Osteocyte (in vitro differentiated cells): ENCODE measurements at places on chromosomes 11 and 22. TPM values are rescaled to one million over a fixed set of nuclear protein-coding genes. Genes with fewer than 3 reads are reported as not detected.
A peak's percentile ranks its signal among the peaks of the same experiment; 100 is the strongest.

The PLAAT2 gene
- not detected in 2 replicates for total RNA-seq

The SGSM1 gene
- not detected in 2 replicates for total RNA-seq

The RBMXL2 gene
- not detected in 2 replicates for total RNA-seq

The VSIG2 gene
- total RNA-seq = 0.30 TPM in 1 of 2 replicates, not detected in the other

GRCh38 chr11:77141475-77141874, 13.4 kb downstream of the MYO7A start:
- DNase-seq = no peak

- DNase-seq = no peak
Observed at GRCh38 chr22:23306438-23306921, 126.2 kb downstream of the BCR start.

GRCh38 chr11:115996808-115997188, 492.6 kb upstream of the CADM1 start:
- no peak for DNase-seq

- no peak for DNase-seq
Observed at GRCh38 chr11:103806130-103806895, 230.1 kb upstream of the DDI1 start.

The GLYATL1 gene
- total RNA-seq = not detected in 2 replicates

GRCh38 chr11:110759972-110760381, 47.7 kb upstream of the ARHGAP20 start:
- no peak for DNase-seq

GRCh38 chr22:21457023-21457787, 10.0 kb upstream of the TMEM191C start:
- DNase-seq = peak; percentile 70

The SEPTIN3 gene
- total RNA-seq = 0.42 and 0.46 TPM in 2 replicates

DNA sequence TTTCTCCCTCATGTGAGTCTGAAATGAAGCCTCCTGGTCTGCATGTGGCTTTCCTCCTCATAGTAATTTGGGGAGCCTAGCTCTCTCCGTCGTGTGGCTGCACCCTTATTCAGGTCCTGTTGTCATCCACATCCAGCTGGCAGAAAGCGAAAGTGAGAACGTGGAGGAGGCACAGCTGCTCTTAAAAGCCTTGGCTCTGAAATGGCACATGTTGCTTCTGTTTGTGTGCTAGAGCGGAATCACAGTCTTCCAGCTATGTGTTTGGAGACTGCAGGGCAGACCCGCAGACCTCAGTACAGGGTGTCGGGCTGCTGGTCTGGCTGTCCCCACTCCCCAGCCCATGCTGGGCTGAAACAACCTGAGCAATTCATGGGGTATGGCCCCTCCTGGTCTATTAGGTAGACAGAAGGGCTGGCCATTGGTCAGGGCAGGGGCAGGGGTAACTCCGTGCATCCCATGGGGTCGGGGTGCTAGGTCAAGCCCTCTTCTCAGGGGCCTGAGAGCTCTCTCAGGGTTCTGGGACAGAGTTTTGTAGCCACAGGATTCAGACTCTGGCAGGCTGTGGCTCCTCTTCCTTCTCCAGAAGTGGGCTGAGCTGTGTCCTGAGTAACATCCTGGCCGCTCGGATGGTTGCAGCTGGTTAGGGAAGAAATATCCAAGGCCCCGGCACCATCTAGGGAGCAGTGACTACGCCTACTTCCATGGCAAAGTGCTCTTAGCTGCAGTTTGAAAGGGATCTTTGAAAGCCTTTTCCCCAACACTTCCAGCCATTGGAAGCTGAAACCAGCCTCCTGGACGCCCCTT, 50.6 kb downstream of the C11orf96 start:
- DNase-seq = no peak

DNA sequence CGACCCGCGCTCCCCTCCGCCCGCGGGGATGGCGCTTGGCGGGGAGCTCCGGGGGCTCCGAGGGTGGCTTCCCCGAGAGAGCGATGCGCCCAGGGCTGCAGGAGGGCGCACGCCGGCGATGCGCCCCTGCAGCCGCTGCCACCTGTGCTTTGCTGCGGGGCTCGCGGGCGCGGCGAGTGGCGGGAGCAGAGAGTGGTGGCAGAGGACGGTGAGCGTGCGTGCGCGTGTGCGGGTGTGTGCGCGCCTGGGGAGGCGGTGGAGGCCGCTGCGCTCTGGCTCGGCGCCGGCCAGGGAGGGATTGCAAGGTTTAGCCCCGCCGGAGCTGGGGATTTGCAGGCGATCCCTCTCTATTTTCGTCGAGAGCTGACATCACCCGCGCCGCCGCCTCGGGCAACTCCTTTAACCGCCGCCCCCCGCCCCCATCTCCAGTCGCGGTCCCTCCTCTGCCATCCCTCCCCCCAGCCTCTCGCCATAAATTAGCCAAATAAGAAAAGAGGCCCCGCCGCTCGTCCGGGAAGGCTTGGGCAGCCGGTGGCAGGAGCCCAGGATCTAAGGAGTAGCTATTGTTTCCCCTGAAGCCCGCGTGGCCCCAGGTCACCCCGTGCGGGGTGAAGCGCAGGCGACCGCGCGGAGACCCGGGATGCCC, at the start of gene SLC1A2:
Gene SLC1A2 (minus strand): TSS at position 375 of the 646 bp plus-strand sequence. CDS start 592 bp downstream, outside the sequence.
- no peak for DNase-seq

The TNNI2 gene
- total RNA-seq = 1.0 and 1.1 TPM in 2 replicates

DNA sequence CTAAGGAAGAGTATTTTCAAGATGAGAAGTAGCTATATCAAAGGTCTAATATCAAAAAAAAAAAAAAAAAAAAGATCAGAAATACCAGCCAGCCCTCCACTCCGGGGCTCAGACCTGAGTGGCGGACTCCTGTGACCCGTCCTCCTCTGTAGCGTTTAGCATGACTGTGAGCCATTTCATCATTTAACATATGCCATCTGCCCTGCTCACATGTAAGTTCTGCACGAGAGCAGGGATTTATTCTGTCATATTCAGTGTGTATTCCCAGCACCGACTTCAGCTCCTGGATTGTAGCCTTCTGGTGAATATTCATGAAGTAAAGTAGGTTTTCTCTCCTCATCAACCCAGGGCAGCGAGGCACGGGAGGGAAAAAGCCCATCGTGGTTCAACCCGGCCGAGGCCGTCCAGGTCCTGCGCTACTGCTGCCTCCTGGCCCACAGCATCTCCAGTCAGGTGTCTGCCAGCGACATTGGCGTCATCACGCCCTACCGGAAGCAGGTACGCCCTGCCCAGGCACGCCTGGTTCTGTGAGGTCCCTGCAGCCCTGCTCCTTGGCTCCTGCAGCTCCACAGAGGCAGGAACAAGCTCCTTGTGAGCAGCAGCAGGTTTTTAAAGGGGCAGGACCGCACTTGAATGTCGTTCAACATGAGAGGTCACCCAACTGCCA, 12.7 kb upstream of the PANX2 start:
- no peak for DNase-seq

GRCh38 chr11:20601221-20601914, 2.0 kb downstream of the SLC6A5 start:
- no peak for DNase-seq

GRCh38 chr11:19962801-19963175, 197.5 kb downstream of the DBX1 start:
- DNase-seq = no peak

- no peak for DNase-seq
Observed at GRCh38 chr11:6817694-6818093, 18.2 kb upstream of the OR6A2 start.

The C11orf42 gene
- not detected in 2 replicates for total RNA-seq

The TSGA10IP gene
- total RNA-seq = not detected in 2 replicates

The FXYD6 gene
- total RNA-seq = 0.99 and 1.7 TPM in 2 replicates

The CDKN1C gene
- 18.1 and 19.2 TPM in 2 replicates for total RNA-seq

- no peak for DNase-seq
Observed at GRCh38 chr11:88103337-88104206, 71.7 kb downstream of the RAB38 start.

The CADM1 gene
- 19.6 and 24.2 TPM in 2 replicates for total RNA-seq

GRCh38 chr11:56706486-56706885, 7.6 kb downstream of the OR9G1 start:
- no peak for DNase-seq

DNA sequence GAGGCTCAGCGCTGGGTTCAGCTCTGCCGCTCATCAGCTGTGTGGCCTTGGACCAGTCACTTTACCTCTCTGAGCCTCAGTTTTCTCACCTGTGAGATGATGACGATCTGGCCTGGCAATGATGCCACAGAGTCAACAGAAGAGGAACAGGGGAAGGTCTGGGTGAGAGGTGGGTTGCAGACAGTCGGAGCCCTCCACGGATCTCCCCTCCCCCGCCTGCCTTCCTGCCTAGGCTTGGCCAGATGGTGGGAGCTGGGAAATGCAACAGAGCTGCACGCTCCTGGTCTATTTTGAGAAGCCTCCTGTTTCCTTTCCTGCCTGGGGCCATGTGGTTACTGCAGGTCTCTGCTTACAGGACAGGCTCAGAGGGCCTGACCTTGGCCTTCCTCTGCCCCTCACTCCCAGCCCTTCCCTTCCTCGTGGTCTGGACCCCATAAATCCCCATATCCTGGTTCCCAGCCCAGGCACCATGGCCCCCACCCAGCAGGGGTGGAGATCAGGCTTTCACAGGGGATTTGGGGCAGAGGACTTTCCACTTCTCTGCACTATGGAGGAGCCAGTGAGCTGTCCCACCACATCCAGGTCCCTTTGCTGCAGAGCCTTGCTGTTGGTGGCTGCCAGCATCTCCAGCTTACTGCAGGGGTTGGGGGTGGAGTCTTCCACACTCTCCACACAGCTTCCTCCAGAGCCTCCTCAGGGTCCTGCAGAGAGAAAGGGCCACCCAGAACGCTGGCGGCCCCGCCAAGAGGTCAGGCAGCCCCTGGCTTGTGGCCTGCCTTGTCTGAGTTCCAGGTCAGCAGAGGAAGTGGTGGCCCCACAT, 46.9 kb downstream of the C11orf96 start:
- DNase-seq = no peak

GRCh38 chr11:102573851-102574250, 43.3 kb upstream of the MMP7 start:
- DNase-seq = no peak

- no peak for DNase-seq
Observed at GRCh38 chr22:25364736-25365241, 145.3 kb downstream of the CRYBB2 start.

- DNase-seq = no peak
Observed at GRCh38 chr11:33536178-33536577, 164.4 kb downstream of the C11orf91 start.

The TRPM5 gene
- total RNA-seq = not detected in 2 replicates

DNA sequence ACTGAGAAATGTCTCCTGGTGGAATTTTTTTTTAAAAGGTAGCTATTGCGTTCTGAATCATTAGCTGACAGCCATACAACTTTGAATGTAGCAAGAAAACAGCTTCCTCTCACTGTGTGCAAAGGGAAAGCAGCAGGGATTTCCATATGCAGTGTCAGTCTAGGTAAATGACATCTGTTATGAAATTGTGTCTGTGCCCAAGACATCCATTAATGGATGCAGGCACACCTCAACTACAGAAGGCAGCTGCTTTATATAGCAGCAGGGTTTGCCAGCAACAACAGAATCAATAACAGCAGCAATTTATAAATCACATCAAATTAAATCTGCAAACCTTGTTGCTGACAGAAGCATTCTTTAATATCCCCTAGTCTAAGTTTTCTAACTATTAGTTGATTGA, 745.3 kb upstream of the RAG2 start:
- DNase-seq = no peak

- DNase-seq = no peak
Observed at GRCh38 chr11:113603277-113604059, 102.6 kb downstream of the TMPRSS5 start.

DNA sequence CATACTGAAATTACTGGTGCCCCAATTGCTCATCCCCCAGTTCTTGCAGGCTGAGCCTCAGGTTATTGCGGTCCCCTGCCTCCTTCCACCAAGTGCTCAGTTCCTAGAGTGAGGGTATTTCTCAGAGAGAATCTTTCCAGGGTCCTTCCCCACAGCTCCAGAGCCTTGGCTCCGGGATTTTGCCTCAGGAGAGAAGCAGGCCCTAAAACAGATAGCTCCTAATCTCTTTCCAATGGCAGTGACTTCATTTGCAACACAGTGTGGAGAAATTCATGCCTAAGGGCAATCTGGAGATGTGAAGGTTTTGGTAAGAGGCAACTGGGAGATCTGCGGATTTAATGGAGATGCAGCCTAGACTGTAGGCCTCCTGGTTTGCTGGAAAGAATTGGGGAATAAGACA, 2.9 kb downstream of the NF2 start:
- no peak for DNase-seq

- no peak for DNase-seq
Observed at GRCh38 chr11:1034001-1034400, 2.5 kb downstream of the MUC6 start.
